ENCODE measurements at places on chromosomes 6 and 20.

DNA sequence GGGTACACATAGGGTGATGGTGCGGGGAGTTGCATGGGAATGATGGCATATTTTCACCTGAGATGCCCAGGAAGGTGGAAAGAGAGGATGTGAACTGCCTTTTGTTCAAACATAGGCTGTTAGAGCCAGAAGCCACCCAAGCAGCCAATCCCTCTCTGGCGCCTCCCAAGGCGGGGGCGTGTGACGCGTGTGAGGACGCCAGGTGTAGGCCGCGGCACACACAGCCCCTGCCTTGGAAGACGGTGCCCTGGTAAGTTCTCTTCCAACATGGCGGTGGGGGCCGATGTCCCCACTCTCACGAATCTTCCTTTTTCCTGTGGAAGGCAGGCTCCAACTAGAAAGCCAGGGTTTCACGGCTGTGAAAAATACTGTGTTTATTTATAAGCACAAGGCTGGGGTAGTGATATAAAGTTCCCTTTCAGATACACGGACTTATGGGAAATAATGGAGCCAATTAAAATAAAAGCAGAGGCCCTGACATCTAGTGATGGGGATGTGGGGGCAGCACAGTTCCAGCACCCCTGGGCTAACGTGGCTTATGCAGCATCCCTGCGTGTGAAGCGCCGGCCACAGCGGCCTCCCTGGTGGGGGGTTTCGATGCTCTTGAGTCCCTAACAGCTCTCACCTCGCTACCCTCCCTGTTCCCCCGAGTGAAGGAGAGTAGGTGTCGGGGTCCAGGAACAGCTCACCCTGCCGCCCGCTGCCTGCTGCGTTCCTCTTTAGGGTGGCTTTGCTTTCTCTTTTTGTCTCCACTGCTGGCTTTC is 28.3 kb downstream of the CDH4 start:
- no peak for DNase-seq

DNA sequence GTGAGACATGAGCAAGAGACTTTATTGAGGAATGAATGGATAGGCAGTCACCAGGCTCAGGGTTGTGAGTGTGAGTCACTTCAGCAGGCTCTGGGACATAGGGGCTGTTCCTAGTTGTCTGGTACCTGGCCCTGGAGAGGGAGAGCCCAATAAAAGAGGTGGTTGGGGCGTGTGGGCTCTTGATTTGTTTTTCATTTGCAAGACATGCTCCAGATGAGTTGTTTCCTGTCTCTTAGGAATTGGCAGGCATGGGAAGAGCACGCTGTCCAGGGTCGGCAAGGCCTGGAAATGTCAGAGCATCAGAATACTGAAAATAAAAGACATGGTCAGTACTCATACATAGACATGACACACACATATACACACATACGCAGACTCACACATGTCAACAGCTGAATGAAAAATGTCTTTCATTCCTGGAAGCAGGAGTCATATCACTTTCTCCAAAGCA is 166.3 kb upstream of the SULF2 start:
- no peak for DNase-seq

DNA sequence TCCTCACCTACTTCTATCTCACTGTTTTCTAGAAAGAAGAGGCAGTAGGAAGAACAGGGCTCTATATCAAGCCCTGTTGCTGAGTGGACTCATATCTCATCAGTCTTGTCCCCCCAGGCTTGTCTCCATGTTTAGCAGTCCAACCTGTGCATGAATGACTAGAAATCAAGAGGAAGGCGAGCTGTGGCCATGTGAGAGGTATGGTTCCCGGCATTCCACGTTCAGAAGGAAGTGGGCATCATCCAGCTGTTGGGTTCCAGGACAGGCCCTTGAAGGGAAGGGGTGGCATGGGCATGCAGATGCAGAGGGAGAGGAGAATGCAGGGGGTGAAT is 176.6 kb downstream of the MRPL14 start:
- no peak for DNase-seq

GRCh38 chr20:44594730-44595129 is 12.4 kb downstream of the PKIG start:
- no peak for DNase-seq

DNA sequence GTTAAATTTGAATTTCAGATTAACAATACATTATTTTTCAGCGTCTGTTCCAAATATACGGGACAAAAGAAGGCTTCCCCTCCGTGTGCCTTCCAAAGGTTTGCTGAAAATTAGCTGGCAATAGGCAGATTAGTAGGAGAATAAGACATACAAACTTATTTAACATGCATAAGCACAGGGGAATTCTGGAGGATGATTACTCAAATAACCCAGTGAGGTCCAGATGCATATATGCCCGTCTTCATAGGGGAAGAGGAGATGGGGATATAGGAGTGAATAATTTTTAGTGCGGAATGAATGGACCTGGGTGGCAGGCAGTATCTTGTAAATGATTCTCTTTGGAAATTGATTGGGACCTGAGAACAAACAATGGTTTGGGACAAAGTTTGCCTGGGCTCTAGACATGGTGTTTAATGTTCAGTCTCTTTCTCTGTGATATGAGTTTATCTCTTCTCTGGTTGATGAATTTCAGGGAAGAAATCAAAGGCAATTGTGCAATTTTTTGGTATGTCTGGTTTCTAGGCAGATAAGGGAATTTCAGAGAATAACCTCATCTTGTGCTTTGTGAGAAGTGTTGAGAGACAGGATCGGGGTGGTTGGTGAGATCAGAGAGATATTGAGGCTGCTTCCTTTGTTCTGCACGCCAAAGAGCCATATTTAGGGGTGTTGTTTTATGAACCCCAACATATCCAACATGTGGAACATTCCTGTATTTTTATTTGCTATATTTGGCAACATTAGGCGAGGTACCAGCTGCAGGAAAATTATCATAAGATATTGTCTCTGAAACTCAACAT is 63.7 kb downstream of the MKKS start:
- no peak for DNase-seq

GRCh38 chr20:60113024-60113724 is 155.0 kb downstream of the CDH26 start:
- DNase-seq = no peak
